Activated CD4-positive, alpha-beta T cell treated with anti-CD3 and anti-CD28 coated beads, Interleukin-2, Interleukin-4, amounts not matched to agents 100 ng/mL and 50 ng/mL, durations not matched to agents 16 hours and 8 hours (primary cell): ENCODE measurements at places on chromosomes 7 and 10.
A peak's percentile ranks its signal among the peaks of the same experiment; 100 is the strongest.

GRCh38 chr10:49309691-49310411 lies 10.9 kb downstream of the C10orf71 start:
- peak; percentile 35 for DNase-seq

- no peak for DNase-seq
Measured at GRCh38 chr10:89916468-89917215, 215.3 kb downstream of the KIF20B start.

GRCh38 chr10:130932326-130933007 lies 379.1 kb downstream of the TCERG1L start:
- no peak for DNase-seq

DNA sequence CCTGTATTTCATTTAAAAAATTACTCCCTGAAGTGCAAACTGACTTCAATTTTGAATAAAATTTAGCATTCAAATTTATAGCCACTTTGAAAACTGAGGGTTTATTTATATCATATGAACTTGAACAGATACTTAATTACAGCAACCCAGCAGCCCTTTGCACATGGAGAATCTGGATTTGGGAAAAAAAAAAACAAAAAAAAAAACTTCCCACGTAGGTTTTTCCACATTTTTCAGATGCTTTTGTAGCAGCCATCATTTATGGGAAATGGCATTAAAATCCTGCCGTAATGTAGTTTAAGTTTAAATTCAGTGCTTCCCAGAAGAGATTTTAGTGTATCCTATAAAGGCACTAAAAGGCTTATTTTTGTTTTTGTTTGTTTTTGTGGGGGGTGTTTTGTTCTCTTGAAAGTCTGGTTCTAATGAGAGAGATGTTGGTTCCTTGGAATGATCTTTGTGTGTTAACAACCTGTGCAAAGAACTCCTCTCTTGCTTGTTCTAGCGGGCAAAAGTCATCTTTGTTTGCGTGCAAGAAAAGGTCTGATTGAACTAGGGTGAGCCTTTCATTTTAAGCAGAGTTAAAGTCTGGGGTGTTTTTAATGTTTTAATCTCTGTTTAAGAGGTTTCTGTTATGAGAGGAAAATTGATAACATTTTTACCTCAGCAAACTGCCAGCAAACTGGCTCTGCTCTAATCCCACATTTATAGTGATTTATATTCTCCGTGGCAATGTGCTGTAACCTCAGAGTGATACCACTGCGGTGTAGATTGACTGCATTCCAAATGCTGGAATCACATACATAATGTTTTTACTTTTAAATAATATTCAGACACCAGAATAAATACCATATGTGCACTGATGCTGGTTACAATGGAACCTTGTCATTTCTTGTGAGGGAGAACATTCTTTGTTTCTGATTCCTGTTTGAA lies 105.5 kb downstream of the WNT2 start:
- no peak for DNase-seq

DNA sequence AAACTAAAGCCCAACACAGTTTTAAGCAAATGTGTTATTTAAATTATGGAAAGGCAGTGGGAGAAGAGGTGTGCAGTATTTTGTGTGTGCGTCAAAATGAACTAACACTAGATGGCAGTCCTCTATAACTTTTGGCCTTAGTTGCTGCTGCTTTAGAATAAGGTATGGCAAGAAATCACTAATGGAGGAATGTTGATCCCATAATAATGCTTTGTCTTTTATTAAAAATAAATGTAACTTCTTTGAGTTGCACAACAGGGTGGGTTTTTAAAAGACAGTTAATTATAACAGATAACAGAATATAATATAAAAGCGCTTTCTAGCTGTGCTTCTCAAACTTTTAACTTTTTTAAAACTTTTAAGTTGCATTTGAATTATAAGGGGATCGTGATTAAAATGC lies 56.4 kb downstream of the BBS9 start:
- DNase-seq, result peak; percentile 40

- DNase-seq, result no peak
Measured at GRCh38 chr10:72812753-72813430, 80.6 kb upstream of the OIT3 start.

GRCh38 chr7:43756368-43757072 lies 2.0 kb upstream of the BLVRA start:
- peak; percentile 65 for DNase-seq

GRCh38 chr7:157136372-157136771 lies 2.4 kb upstream of the UBE3C start:
- DNase-seq, result no peak

DNA sequence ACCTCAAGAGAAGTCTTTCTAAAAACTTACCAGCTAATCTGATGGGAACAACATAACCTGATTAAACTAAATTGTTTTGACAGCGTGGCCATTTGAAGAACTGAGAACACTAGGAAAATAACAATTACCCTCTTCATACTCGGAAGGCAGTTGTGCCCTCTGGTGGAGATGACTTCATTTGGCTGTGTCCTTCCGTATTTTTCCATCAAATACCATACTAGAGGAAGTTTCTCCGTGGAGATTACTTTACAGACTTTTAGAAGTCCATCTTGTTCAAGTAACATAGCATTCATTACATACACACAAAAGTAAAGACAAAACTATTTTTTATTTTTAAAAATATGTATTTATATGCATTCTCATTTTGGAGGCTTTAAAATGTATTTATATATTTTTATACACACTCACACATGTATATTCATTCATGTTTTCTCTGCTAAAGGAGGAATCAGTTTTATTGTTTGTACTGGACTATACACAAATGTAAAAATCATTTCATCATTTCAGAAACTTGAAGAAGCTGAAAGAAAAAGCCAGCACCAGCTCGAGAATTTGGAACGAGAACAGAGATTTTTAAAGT lies 25.2 kb downstream of the SMNDC1 start:
- peak; percentile 44 for DNase-seq

DNA sequence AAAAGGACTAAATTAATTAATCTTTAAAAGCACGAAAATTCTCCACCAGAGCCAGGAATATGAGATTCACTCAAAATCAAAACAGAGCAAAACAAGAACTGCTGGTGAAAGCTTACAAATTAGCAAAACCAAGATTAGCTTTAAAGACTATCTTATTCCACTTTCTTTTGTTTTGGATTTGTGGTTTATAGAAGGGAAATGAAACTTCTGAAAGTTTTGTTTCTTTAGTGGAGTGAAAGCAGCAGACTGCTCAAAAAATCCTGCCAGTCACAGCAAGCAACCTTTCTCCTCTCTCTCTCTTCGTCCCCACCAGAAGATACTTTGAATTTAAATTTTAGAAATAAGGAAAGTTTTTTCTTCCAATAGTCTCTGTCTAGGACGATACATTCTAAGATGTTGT lies 7.8 kb downstream of the ACTA2 start:
- DNase-seq, result no peak

DNA sequence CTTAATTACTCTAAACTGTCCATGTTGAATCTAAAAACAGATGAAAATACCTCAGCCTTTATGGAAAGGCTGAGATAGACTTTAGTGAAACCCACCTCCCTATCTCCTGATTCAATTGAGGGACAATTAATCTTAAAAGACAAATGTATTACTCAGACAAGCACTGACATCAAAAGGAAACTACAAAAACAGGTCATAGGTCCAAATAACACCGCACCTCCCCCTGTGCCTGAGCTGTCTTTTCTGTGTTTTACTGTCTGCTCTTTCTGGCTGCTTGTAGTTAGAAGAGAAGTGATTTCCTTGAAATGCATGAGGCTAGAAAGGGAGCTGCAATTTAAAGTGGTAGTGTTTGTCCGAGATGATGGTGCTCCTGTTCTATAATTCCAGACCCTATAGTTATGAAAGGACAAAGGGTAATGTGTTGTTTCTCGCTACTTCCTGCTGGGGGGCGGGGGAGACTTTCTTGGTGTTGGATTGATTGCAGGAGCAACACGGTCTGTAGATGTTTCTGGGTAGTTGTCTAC lies 16.0 kb downstream of the AKR1C8 start:
- peak; percentile 79 for DNase-seq

DNA sequence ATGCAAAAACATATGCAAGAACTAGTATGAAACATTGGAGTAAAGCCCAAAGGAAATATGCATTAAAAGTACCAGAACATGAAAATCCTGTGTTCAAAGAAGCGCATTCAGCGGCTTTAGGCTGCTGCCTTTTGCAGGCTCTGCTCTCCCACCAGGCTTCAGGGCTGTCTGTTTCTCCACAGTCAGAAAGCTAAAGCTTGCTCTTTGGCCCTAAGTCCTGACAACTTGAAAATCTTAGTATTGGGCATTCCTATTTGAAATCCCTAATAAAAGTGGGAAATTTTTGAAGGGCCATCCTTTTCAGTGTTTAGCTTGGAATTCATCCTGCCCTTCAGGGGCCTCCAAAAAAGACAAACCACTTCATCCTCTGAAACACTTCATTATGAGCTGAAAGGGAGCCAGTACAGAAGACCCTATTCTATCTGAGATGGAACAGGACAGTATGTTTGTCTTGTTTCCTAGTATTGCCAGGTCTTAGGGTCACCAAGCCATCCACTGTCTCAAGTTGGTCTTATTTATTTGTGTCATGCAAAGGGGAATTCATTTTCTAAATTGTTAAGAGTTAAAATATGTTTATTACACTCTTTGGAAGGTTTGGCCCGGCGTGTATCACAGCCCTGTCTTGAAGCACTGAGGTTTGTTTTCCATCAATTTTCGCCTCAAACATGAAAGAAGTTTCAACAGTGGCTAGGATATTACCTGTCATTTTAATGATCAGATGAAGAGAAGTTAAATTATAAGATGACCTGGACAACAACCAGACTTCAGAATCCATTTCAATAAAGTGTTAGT lies 326.3 kb upstream of the BMPER start:
- DNase-seq, result no peak

DNA sequence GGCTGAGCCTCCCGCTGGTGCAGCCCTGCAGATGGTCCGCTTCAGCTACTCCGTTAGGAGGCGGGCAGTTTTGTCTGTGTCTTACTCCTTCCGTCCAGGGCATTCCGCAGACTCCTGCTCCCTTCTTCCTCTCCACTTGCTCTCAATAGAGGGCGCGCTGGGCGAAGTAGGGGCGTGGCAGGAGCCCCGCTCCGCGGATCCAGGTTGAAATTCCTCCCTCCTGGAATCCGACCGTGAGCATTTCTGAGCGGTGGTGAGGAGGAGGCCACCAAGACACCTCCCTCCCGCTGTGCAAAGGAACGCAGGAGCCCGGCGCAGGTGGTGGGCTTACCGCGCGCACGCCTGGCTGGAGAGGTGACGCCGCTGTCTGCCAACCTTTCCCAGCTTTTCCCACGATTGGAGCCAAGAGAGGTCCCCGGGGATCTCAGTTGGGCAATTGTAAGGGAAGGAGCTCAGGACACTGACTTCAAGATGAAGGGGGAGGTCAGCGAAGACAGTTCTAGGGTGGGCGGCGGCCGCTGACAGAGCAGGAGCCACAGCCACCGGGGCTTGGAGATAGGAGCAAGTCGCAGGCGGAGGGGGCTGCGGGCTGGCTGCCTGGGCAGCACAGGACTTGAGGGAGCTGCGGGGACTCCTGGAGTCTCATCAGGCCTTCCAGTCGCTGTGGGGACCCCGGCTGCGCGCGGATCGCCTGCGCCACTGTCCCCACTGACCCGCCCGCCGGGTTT lies 1011.3 kb downstream of the XPNPEP1 start:
- no peak for DNase-seq

DNA sequence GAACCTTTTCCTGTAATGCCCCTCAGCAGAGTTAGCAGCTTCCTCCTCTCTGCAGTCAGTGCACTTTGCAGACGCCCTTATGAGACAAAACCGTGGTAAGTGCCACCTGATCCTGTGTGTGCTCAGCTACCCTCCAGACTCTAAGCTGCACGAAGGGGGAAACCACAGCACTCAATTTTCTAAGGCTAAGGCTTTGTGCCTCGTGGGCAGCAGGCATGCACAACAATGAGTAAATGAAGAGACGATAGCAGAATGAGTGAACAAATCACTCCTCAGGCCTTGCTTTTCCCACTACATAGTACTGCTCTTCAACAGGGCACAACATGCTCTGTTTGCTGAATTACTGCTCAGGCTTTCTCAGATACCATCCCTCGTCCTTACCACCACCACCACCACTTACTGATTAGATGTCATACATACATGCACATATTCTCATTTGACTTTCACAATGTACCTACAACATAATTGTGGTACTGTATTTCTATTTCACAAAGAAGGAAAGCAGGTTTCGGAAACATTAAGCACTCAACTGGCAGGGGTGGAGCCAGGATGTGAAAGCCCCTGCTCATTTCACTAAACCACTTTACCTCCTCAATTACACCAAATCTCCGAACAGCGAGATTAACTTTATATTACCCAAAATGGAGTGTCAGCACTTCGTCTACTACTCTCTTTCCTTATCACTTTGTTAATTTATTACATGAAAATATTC lies 85.4 kb downstream of the ICA1 start:
- DNase-seq, result peak; percentile 84

- no peak for DNase-seq
Measured at GRCh38 chr10:110989016-110989415, 69.6 kb downstream of the SHOC2 start.

- no peak for DNase-seq
Measured at GRCh38 chr7:141184532-141185190, 110.8 kb downstream of the TMEM178B start.

DNA sequence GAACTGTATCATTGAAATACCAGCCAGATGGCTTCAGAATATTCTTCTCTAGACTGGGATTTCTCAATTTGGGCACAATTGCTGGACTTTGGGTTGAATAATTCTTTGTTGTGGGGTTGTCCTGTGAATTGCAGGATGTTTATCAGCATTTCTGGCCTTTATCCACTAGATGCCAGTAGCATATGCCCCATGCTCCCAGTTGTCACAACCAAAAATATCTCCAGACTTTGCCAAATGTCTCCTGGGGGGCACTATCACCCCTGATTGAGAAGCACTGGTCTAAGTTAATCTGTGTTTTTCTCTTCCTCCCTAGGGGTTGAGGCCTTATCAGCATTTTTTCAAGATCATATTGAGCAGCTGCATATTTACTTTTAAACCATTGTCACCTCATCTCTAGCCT lies 204.9 kb upstream of the SP8 start:
- no peak for DNase-seq

GRCh38 chr7:57305192-57305748 lies 144.7 kb upstream of the ZNF716 start:
- no peak for DNase-seq

DNA sequence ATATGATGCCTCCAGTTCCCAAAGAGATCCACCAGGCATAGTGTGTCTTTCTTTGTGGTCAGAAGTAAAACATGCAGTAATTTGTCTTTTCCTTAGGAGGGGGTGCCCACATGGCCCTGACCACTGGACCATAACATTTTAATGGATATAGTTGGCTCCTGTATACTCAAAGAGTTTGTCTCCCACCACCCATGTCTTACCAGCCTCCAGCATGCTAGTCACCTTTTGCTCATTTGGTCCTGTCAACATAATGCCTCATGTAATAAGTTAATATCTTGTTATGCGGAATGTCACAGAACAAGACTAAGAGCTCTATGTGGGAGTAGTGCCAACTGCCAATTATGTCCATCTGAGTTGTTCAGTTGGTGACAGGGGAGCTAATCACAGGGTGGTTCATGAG lies 83.4 kb upstream of the IFRD1 start:
- no peak for DNase-seq

- no peak for DNase-seq
Measured at GRCh38 chr7:98231493-98232262, 20.4 kb downstream of the TECPR1 start.

GRCh38 chr10:52652431-52653262 lies 119.9 kb downstream of the MBL2 start:
- no peak for DNase-seq

GRCh38 chr7:80150611-80151273 lies 16.1 kb downstream of the GNAI1 start:
- no peak for DNase-seq

GRCh38 chr10:11677480-11677879 lies 64.7 kb upstream of the ECHDC3 start:
- no peak for DNase-seq
